ENCODE measurements at places on chromosomes 1 and 21.

GRCh38 chr1:7252411-7253117 lies 467.3 kb downstream of the CAMTA1 start:
- no peak for DNase-seq

- DNase-seq: no peak
Observed at GRCh38 chr1:199778324-199778955, 249.1 kb upstream of the NR5A2 start.

DNA sequence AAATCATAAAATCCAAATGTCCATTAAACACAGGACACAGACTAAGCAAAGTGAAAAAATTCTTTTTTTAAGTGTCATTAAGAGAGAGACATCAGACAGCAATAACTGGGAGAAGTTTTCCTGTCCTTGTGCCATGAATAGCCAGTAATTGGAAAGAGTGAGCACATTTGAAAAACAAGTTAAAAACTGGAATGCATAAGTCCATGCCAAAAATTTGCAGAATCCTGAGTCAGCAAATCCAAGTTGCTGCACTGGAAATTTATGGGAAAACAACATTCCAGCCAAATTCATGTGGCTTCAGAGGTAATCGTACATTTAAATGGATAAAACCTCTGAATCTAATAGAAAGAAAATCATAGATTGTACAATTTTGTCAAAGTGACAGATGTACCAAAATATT lies 291.4 kb downstream of the LRRC40 start:
- DNase-seq: no peak

DNA sequence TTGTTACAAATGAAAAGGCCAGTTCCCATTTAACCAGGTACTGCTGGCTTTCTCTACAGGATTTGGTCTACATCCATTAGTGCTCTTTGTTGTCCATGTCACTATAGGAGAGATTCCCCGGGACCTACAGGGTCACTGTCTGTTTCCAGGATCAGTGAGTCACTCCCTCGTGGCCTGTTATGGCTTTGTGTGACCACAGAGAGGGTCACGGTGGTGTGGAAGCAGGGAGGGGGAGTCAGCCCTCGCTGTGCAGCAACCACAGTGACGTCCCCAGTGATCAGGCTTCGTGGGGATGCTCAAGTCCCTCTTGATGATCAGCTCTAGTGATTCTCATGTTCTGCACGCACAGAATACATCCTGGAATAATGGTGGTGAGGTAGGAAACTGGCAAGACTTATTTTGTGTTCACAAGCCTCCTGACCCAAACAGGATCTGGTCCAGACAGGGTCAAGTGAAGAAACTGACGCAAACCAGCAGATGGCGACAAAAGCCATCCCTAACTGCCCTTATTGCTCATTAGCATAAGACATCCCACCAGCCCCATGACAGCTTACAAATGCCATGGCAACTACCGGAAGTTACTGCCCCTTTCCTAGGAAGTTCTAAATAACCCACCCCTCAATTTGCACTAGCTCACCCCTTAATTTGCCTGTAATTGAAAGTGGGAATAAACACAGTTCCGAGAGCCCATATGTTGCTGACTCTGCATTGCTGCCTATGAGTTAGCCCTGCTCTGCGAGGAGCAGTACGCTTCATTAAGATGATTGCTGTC lies 98.5 kb downstream of the DISC1 start:
- peak; percentile 8 for DNase-seq

DNA sequence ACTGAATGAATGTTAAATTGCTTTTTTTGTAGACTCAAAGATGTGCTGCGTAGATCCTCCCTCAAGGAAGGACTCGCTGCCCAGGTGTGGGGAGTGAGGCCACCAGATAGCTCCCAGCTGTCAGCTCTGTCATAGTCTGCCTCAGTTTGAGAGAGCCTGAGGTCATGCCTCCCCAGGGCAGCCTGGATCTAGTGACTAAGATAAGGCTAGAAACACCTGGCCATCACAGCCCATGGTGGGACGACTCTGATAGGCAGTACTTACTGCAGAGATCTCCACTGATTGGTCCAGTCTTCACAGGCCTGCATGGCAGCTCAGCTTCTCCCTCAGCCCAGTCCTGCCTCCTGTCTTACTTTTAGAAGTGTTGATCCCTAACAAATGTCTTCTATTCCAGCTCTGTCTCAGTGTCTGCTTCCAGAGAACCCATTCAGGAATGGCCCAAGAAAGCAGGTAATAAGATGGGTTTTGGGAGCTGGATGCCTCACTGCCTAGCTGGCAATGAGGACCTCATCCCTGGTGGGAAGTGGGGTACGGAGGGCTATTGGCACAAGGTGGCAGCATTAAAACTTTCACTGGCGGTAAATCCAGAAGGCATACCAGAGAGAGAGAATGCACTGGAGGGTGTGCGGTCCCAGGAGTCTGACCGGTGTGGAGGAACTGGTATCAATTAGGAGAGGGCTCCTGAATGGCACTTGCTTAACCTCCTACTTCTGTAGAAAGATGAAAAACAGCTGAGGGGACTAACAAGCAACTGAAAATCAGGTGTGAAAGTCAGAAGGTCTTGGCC lies 55.3 kb upstream of the GPR37L1 start:
- no peak for DNase-seq

DNA sequence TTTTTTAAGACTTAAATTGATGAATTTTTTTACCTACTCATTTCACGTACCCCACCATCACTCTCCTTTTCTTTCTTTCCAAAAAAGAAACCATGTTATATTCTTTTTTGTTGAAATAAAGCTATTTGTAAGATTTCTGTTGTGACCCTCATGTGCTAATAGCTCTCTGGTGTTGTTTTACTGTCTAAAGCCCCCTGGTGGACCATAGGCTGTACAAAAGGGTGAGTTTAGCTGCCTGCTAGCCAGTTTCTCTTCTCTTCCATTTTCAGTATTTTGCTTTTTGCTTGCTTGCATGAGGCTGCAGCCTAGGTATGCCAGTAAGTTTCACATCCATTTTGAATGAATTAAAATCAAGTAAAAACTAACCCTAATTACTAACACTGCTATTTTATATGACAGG lies 15.6 kb upstream of the VAMP3 start:
- no peak for DNase-seq

DNA sequence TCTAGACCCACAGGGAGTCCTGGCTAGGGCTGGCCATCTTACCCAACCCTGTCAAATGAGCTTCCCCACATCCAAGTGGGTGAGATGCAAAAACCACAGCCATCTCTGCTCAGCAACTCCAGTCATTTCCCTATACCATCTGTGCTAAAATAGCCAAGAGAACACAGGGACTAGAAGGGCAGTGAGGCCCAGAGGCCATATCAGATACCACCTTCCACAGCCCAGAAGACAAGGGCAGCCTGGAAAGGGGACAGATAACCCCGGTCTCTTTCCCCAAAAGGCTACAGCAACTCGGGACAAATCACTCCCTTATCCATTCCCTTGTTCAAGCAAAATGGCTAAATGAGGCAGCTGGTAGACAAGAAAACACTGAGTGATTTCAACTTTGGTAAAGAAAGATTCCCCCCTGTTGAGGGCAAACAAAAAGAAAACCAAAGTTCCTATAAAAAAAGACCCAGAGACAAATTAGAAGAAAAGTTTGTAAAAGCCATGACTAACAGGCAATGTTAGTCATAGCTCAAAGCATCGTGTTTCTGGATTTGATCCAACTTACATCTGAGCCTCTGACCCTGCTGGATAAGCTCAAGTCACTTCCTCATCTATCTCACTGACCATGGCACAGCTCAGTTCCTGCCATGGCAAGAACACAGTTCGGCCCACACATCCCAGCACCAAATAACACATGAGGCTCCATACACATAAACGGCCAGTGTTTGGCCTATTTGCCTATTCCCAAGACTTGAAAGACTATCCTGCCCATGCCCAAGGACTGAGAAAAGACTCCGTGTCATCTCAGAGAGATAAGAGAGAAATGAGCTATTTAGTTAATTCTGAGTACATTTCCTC lies 3.1 kb downstream of the LAMB3 start:
- no peak for DNase-seq

DNA sequence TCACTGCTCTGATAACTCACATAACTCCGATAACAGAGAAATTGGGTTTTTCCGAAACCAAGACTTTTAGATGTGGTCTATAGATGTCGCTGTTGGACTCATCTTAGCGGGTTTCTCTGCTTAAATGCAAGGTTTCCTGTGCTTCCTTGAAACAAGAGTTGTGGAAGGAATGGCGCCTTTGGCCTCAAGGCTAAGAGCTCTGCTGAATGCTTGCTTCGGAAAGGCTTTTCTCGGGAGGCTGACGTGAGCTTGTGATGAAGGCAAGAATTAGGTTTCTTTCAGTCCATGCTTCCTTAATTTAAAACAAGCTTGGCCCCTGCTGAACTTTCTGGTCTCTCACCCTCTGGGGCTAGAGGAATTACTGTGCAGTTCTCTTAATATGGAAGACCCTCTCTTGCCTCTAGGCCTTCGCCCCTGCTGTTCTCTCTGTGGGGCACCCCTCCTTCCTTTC lies 113.5 kb downstream of the MAP3K21 start:
- DNase-seq: peak; percentile 57

DNA sequence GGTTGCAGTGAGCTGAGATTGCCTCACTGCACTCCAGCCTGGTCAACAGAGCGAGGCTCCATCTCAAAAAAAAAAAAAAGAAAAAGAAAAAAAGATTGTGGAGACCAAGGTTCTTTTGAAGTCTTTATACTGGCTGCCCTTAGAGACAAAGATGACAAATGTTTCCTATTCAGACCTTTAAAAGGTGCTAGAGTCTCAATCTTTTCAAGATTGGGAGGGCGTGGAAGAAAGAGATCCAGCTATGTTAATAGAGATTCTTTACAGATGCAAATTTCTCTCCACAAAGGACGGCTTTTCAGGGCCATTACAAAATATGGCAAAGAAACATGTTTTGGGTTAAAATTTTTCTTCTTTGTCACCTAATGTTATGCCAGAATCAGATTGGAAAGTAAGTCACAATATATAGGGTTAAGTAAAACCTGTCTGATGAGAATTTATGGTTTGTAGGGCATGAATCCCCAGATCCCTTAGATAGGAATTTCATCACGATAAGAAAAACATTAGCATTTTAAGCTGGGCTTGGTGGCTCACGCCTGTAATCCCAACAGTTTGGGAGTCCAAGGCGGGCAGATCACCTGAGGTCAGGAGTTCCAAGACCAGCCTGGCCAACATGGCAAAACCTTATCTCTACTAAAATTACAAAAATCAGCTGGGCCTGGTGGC lies 13.0 kb upstream of the MORC3 start:
- no peak for DNase-seq

GRCh38 chr1:15935056-15935950 lies 40.6 kb downstream of the ZBTB17 start:
- DNase-seq: no peak

- DNase-seq: peak; percentile 63
Observed at GRCh38 chr21:41612674-41613532, 104.9 kb upstream of the TMPRSS2 start.

DNA sequence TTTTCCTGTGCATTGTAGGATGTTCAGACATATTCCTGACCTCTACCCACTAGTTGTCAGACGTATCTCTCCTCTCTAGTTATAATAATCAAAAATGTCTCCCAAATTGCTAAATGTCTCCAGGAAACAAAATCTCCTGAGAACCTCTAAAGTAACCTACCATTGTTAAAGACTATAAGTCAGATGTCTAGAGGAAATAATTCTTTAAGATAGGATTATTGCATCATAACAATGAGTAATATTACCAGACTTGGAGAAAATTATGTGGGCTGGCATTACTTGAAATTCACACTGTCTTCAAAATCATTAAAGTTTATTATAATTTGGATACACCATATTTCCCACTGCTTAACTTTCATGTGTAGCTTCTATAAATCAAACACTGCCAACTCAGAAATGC lies 643.0 kb upstream of the ADGRL2 start:
- no peak for DNase-seq

GRCh38 chr1:11797525-11798216 lies 8.1 kb downstream of the MTHFR start:
- no peak for DNase-seq

DNA sequence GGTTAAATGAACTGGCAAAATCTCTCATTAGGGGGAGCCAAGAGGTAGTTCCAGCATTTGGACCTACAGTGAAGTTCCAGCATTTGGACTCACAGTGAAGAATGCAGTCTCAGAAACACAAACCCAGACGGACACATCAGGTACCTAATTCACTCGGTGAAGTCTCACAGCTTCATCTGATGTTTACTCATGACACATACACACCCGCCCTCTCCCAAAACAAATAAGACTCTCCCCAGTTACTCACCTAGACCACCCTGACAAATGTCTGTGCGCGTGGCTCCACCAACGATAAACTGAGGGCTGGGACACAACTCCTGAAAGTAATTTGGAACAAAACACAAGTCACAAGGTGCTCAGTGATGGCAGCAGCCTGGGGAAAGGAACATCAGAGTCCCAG lies 11.4 kb downstream of the CAPN8 start:
- DNase-seq: no peak
